ENCODE measurements at places on chromosomes 2 and 18.

GRCh38 chr2:37645836-37646235 lies 25.6 kb downstream of the CDC42EP3 start:
- no peak for DNase-seq

DNA sequence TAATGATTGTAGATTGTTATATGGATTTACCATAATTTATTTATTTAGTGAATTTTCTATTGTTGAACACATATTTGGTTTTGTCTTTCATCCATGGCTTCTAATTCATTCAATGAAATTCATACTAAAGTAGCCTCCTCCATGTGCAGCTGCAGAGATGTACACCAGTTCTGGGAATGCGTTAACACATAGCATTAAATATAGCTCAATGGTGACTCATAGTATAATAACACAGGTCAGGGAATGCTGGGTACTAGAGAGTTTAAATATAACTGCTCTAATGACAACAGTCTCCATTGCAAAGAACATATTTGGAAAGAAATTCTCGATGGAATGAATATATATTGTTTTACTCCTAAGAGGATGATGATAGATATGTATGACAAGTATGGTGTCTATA lies 1190.2 kb upstream of the NRXN1 start:
- DNase-seq, result no peak

DNA sequence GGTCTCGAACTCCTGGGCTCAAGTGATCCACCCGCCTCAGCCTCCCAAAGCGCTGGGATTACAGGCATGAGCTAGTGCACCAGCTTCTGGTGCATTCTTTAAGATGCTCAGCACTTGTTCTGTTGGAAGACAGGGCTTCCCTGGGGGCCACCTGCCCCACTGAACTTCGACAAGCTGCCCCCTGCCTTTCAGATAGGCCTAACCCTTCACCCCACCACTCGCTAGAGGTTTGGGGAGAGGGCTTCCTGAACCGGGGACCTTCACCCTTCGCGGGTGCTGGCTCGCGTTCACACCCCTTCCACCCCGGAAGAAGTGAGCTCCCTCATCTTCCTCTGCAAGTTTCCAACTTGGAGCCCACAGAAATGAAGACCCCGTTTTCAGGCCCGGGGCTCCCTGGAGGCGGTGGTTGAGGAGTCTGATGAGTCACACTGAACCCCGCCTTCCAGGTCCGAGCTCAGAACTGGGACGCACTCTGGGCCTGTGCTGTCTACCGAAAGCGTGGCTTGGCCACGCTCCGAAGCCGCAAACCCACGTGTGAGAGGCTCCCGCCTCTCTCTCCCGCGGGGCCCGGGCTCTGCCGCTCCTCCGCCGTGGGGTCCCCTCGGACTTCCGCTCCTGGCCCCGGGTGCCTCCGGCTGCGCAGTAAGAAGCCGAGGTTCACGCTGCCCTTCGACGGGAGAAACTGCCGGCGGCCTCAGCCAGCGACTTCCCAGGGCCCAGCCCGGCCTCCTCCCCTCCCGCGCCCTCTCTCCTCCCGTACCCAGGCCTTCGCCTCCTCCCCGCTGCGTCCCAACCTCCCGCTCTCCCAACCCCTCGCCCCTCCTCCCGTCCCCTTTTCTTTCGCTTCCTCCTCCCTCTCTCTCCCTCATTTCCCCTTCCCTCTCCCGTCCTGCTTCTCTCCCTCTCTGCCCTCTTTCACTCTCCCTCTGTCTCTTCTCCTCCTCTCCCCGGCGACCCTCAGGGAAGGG lies 47.5 kb upstream of the SP3 start:
- DNase-seq, result no peak

DNA sequence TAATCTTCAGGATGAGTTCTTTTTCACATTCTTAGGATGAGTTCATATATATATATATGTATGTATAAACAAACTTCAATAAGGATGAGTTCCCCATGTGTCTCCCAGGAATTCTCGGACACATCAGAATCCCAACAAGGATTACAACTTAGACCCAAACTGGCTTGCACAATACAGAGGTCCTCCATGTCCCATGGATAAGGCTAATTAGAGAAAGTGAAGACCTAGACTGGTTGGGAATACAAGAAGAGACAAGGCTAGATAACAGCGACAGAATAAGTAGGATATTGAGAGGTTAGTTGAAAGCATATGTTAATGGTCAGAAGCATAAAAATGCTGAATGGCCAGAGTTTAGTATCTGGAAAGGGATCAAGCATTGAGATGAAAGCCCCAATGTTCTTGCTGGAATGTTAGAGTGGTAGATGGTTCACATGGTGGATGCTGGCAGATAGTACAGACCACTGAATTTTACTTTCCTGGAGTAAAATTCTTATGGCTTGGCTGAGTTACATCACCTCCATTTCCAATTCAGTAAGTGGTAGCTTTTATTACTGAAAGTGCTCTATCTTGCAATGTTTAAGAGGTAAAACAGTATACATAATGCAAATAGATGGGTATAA lies 154.9 kb upstream of the EPHA4 start:
- no peak for DNase-seq

DNA sequence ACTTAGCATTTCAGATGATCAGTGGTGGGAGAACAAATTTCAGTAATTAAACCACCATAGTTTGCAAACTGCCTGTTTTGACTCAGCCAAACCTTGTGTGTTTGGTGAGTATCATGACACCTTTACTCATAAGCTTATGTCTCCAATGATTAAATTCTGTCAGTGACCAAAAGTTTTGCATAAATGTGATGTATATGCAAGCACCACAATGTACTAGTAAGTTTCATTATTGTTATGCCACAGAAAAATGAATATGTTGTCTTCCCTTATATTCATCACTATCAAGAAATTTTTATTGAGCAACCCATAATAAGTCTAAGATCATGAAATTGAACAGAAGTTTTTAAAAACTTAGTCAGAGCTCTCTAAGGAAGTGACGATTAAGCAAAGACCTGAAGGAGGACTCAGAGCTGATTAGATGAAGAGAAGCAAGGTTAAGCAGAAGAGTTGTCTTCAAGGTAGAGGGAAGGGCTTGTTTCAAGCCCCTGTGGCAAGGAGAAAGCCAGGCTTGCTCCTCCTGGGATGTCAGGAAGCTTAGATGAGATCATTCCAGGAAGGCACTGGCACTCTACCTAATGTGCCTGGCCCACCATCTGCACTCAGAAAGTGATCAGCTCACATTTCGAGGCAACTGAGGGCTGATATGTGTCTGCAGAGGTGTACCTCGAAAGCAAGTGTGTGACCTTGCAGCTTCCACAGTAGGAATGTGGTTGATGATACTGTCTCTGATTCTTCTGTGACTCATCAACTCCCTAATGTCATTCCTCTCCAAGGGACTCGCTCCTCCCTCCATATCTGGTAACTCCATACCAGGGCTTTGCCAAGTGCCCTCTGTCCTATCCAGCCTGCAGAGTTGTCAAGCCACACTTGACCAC lies 54.7 kb downstream of the KCTD18 start:
- no peak for DNase-seq

- DNase-seq, result no peak
These were observed 256.1 kb downstream of the RPRM start for GRCh38 chr2:153222231-153223165.

- DNase-seq, result no peak
These were observed 635.7 kb downstream of the FBXO15 start for GRCh38 chr18:73511771-73512503.

- no peak for DNase-seq
These were observed 30.2 kb downstream of the TGFBRAP1 start for GRCh38 chr2:105299290-105299689.

DNA sequence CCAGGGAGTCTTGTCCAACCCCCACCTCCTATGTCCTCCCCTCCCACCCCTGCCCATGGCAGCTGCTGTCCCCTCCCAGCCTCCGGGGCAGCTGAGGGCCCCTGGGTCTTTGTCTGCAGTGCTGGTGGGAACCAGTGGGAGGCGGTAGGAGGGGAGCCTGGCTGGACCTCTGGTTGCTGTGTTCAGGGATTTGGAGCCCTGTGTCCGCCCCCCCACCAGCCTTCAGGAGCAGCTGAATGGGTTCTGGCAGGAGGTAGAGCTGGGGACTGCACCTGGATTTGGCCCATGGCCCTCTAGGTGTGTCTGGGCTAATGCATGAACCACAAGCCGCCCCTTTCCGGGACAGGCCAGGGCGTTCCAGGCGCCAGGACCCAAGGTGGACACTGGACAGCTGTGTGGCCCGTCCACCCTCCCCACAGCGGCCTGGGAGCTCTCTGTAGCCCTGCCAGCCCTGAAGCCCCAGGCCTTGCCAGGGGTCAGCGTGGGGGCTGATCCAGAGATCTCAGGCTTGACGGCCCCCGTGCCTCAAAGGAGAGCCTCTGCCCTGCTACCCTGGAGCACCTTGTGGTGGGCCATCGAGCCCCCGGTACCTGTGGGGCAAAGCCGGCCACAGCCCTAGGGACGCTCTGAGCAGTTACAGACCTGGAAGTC lies 25.4 kb downstream of the GPC1 start:
- no peak for DNase-seq

DNA sequence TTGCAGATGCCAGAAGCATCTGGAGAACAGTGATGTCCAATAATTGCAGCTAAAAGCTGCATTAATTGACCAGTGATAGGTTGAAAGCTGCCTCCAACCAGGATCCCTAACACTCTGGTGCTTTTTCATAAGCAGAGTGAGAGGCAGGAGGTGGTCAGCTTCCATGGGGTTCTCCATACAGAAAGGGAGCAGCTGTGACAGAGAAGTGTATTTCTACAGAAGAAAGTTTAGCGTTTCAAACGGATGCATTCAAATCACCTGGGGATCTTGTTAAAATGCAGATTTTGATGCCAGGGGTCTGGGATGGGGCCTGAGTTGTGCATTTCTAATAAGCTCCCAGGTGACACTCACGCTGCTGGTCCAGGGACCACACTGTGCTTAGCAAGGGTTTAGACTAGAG lies 216.5 kb upstream of the NRP2 start:
- no peak for DNase-seq
